T-helper 1 cell (primary cell): ENCODE measurements at places on chromosomes 5 and 9.

GRCh38 chr5:45274241-45274640, 421.9 kb downstream of the HCN1 start:
- DNase-seq = no peak

- DNase-seq = no peak
These were observed 101.0 kb upstream of the FCN2 start for GRCh38 chr9:134779640-134780039.

DNA sequence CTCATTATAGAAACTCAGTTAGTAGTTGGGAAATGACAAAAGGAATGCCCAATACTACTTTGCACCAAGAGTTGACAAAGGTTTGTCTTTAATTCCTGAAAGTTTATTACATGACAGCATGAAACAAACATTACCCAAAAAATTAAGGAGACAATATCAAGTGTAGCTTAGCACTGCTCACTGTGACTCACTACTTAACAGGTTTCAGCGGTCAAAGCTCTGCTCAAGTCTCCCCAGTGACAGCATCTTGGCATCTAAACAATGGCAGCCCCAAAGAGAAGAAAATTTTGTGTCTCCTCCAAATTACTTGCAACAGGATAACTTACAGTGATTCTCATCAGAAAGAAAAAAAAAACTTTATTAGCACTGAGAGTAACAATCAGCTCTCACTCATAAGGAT, 1030.2 kb downstream of the EFNA5 start:
- DNase-seq = no peak

DNA sequence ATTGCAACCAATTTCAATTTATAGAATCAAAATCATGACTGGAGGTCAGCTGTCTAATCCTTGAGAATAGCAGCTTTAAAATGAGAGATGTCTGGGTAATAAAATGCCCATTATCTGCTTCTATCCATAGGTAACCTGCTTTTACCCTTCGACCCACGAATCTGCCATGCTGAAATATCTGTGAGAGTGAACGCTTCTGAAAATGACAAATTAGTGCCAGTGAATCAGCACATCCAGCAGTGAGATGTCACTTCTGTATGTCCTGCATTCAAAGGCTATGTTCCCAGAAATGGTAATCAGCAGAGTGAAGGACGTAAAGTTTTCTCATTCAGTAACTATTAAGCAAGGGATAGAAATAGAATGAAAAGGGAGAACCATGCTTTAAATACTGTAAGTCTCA, 532.4 kb upstream of the ITGA1 start:
- no peak for DNase-seq

DNA sequence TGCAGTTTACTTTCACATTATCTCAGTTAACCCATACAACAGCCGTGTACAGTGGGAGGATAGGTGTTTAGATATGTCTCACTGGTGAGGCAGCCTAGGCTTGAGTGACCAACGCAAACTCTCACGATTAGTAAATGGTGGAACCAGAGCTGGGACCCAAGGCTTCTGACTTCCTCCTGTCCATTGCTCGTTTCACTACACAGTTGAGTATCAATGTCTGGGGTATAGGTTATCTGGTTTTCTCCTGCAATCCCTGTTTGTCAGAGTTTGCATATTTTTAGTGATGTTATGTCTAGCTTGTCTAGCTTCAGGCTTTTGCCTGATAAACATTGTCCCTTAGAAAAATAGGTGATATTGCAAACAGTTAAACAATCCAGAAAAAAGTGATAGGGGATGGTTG, 62.6 kb downstream of the NUP214 start:
- no peak for DNase-seq

DNA sequence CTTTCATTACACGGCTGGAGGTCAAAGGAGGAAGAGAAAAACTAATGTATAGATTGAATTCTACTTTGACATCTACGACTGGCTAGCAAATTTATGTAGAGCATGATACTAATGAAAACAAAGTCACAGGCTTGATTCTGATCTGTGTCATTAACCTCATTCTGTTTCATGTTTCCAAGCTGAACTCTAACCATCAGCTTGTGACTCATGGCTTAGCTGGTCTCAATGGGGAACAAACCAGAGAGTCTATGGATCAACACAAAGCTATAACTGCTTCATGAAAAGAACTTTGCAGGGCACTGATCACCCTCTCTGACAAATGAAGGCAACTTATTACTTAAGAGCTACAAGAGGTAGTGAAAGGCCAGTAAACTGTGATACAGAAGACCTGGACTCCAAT, 23.6 kb upstream of the PDE4D start:
- DNase-seq = no peak

GRCh38 chr9:123382653-123383511, 26.9 kb downstream of the CRB2 start:
- no peak for DNase-seq
